ENCODE measurements at places on chromosomes 11 and 22. TPM values are rescaled to one million over a fixed set of nuclear protein-coding genes. Genes with fewer than 3 reads are reported as not detected.

MRGPRE gene
- not detected for total RNA-seq

KRTAP5-8 gene
- not detected for total RNA-seq

CSF2RB gene
- 0.07 TPM for total RNA-seq

RFPL1 gene
- not detected for total RNA-seq

DNA sequence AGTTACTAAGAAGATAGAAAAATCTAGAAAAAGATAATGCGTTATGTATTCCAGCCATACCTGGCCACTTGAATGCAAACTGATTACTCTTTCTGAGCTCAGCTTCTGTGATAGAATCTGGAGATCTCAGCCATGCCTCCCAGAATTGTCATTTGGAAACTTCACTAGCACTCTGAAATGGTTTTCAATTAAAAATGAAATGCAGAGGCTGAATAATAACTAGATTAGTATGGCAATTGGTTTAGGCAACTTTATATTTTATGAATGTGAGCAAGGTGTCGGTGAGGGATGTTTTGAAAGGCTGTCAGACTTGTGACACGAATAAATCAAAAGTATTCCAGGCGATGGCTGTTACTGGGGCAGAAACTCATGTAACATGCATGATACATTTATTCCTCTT lies 128.8 kb upstream of the SORL1-AS1 start:
- no peak for DNase-seq

- DNase-seq = peak; percentile 65
Observed at GRCh38 chr11:66478729-66479393, 1.4 kb upstream of the DPP3 start.

DNA sequence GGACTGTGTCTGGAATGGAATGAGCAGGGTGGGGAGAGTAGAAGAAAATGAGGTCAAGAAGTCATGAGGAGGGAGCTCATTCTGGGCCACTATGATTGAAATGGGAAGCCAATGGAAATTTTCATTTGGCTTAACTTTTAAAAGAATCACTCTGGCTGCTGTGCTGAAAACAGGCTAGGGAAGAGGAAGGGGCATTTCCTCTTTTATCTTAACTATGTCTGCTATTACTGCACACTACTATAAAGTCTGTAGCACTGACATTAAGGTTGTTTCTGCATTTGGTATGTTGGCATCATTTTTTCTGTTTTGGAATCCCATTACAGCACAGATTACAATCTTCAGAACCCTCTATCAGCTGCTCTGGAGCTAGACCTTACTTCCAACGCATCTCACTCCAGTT lies 8.2 kb downstream of the PATL1 start:
- DNase-seq = no peak

DNA sequence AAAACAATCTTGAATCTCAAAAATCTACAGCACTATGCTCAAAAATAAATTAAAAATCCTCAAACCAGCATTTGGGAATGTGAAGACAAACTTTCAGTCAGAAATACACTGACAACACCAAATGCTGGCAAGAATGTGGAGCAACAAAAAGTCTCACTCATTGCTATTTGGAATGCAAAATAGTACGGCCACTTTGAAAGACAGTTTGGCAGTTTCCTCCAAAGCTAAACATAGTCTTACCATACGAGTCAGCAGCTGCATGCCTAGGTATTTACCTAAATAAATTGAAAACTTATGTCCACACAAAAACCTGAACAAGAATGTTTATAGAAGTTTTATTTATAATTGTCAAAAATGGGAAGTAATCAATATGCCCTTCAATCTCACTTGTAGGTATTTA lies 904.2 kb upstream of the LRRC4C start:
- no peak for DNase-seq

GRCh38 chr11:121414141-121414913 lies 37.8 kb upstream of the SORL1 start:
- DNase-seq = no peak

GRCh38 chr11:15178214-15178613 lies 63.5 kb downstream of the INSC start:
- DNase-seq = no peak

DNA sequence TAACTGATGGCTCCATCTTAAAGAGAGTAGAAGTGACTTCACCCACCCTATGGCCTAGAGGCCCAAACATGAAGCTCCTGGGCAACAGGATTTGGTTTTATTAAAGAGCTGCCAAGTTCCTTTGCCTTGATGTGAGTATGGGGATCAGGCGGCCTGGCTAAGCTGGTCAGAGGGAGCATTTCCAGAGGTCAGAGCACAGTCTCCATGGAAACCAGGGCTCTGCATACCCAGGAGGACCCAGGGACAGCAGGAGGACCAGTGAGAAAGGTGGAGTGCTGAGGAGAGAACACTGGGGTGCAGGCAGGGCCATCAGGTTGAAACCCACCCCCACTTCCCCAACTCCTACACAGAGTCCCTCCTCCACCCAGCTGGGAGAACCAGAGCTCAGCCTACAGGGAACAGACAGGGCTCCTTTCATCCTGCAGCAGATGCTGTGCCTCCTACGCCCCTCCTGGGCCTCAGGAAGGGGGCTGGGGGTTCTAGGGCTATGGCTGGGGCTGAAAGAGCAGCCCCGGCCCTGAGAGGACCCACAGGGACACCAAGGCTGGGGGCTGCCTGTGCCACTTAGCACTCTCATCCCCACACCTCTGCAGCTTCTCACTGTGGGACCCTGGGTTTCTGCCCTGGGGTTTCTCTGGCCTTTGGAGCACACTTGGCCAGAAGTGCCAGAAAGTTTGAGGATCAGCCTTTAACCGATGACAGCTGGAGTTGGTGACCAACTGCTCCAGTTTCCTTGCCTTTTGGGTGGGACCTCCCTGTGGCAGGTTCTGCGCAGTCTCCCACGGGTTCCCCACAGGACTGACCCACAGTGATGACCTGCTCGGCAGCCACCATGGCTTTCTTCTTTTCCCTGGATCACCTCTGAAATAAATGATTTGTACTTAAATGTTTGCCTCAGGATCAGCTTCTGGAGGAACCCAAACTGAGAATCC lies 13.8 kb upstream of the P2RY6 start:
- DNase-seq = no peak

GRCh38 chr11:12963051-12963450 lies 46.1 kb upstream of the RASSF10 start:
- no peak for DNase-seq

- DNase-seq = no peak
Observed at GRCh38 chr11:121478226-121478894, 25.6 kb upstream of the SORL1-AS1 start.

DNA sequence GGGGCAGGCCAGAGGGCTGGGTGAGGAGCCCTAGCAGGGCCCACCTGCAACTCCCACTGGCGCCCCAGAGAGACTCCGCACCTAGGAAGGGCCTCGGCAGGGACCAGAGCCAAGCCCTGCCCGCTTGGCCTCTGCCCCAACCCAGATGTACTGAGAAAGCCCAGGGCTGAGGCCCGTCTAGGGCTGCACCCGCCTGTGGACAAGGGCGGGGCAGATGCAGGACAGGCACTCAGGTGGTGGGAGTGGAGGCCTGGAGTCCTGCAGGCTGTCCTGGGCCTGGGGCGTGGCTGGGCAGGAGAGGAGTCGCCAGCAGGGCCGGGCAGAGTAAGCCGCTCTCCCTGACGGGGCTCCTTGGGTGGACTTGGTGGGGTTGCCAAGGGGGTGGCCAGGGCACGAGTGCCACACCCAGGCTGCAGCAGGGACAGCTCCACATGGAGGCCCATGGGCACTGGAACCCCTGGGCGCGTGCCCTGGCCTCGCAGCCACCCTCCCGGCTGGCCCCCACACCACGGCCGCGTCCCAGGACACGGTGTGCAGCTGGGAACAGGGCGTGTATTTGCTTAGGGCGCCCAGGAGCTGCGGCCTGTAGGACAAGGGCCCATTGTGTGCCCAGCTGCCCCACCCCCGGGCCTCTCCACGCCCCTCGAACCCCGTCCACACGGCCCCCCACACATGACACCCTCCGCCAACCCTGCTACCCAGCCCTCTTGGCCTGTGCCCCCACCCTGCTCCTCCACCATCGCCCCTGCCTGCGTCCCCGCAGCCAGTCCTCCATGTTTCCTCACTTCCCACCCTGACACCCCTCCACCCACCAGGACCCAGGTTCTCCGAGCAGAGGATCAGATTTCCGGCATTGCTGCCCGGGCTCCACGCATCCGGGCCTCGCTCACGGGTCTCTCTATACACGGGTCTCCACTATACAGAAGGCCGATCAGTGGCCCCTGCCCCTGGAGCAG lies 11.3 kb upstream of the PIM3 start:
- no peak for DNase-seq
